ENCODE measurements at places on chromosomes 16 and 17.

DNA sequence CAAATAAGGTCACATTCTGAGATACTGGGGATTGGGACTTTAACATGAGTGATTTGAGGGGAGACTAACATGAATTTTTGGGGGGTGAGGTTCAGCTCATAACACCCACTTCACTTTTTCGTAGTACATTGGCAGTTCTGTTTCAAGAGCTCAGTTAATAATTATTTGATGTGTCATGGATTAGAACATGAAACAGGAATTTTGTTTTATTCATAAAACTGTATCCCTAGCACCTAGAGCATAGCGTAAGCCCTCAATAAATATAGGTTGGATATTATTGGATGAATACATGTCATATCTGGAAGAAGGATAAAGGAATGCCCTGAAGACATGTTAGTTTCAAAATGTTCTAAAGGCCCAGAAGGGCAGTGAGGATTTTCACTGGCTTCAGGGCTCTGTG lies 119.8 kb downstream of the PRKCA start:
- no peak for DNase-seq

GRCh38 chr17:72946156-72946555 lies 146.3 kb downstream of the SLC39A11 start:
- DNase-seq: no peak

DNA sequence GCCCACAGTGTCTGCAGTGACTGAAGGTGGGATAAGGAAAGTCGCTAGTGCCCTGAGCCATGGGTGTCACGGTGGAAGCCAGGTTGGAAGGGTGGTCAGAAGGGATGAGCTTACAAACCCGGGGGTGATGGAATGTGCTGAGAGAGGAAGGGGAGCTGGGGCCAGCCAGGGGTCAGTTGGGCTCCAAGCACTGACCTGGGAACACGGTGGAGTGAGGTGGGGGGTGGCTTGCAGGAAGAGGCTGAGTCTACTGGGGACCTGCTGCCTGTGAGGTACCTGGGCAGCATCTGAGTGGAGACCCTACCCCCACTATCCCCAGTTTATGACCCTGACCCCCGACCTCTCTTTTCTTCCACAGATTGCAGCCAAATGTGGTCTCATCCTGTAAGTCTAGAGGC lies 3.1 kb downstream of the TMEM92 start:
- no peak for DNase-seq

DNA sequence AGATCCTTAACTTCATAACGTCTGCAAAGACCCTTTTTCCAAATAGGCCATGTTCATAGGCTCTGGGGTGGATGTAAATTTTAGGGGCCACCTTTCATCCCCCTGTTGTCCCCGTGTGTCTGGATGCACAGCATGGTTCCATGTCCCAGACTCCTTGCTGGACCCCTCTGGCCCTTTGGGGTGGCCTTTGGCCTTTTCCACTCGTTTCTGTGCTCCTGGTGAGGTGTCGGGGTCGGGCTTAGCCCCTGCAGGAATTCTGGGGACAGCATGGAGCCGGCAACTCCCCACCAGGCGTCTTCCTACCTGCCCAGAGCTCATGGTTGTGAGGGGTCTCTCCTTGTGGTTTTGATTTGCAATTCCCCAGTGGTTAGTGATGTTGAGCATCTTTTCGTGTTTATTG lies 183.5 kb downstream of the SEC14L1 start:
- no peak for DNase-seq

DNA sequence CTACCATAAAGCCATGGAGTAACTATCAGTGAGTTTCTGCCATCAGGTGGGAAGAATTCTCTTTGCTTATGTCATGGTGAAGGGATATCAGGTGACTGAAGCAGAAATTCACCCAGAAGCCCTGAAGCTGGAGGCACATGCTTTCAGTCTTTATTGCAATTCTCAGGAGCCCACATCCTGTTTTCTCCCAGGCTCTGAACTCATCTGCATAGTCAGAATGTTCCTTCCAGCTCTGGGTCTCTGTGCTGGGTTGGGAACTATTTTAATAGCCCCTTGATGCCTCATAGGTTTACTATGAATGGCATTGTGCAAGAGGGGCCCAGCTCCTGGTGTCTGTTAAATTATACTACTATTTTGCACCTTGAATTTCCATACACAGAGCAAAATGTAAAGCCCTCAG lies 198.4 kb upstream of the SOX9 start:
- DNase-seq: no peak
